ENCODE measurements at places on chromosomes 1 and 21.
A peak's percentile ranks its signal among the peaks of the same experiment; 100 is the strongest.

DNA sequence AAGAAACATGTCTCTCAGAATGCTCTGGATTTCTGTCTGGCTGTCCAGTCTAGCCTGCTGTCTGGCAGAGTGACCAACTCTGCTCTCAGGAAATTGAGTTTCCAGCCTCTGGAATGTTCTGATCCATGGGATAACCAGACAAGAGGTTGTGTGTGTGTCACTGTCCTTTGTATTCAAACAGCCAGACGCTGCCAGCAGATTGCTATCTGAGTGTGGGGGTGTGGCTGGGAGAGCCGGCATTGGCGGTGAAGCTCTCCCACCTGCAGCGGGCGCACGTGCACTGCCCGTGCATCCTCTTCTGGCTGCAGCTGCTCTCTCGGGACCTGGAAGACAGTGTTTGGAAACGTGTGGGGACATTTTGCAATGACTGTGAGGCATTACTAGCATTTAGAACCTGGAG lies 26.1 kb downstream of the PKP1 start:
- no peaks in the 10 kb centered on the region for H3K4me1 ChIP-seq
- no peak overlapping the region for H3K4me3 ChIP-seq
- peaks cover 30% of the 10 kb centered on the region for H3K27me3 ChIP-seq
- DNase-seq: no peak
- H3K27ac ChIP-seq: no peak overlapping the region

- DNase-seq: no peak
- H3K36me3 ChIP-seq: no peaks in the 10 kb centered on the region
- no peaks in the 10 kb centered on the region for H3K4me1 ChIP-seq
- no peak overlapping the region for H3K4me3 ChIP-seq
Measured at GRCh38 chr1:178808529-178808928, 62.3 kb downstream of the ANGPTL1 start.

DNA sequence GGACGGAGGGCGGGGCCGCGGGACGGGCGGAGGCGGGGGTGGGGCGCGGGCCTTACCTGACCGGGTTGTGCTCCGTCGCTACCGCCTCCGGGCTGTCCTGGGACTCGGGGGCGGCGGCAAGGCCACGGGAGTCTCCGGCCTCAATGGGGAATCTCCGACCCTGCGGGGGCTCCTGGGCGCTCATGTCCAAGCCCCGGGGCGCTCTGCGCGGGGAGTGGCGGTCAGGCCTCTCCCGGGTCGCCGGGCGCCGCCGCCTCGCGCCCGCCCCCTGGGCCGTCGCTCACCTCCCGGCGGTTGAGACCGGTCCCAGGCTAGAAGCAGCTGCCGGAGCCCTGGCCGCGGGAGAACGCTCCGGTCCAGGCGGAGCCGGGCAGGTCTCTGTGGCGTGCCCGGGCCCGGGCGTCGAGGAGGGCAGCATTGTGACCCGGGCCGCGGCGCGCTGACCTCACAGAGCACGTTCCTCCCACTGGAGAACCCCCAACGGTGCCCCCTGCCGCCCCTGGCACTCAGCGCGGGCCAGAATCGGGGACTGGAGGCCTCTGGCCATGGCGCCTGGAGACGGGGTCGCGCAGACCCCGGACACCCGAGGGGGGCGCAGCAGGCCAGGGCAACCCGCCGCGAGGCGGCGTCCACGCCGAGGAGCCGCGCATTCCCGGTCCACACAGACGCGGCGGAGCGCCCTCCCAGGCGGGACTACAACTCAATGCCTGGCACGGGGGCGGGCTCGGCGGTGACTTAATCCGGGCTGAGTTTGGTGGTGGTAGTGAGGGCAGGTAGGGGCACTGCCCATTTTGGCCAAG lies 411 bp downstream of the FAM229A start:
- H3K36me3 ChIP-seq: peaks cover 32% of the 10 kb centered on the region
- H3K27ac ChIP-seq: peak overlapping the region; percentile 55
- peak overlapping the region; percentile 50 for H3K4me3 ChIP-seq
- no peak for DNase-seq
- H3K4me1 ChIP-seq: peaks cover 18% of the 10 kb centered on the region

DNA sequence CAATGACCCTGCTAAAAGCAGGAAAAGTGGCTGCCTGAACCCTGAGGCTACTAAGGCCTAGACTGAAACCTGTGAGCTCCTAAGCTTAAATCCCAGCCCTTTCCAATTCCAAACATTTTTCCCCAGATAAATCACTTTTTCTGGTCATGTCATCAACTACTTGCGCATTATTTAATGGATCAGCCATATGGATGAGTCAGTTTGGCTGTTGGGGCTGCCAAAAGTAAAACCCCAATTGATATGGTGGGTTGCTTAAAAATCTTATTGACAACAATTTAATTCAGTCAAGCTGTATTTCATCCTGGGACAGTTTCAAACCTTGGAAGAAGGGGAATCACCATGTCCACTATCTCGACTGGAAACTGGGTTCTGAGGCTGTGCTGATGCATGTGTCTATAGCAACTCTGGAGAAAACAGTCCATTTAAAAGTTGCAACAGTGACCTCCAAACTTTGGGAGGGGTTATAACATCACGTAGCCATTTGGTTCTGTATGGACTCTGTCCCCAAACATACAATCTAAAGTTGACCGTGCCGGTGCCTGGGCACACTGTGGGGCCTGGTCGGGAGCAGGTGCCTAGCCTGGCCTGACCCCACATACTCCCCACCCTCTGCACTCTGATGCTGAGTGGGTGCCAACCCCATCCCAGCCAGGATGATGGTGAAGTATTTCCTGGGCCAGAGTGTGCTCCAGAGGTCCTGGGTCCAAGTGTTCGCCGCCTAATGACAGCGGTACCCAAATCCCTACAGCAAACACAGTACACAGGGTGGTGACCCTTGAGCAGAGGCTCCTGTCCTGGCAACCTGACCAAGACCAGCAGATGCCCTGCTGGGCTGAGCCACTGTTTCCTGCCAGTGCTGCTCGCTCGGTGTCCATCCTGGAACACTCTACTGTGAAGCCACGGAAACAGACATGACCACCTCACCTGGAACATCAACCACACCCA lies 46.5 kb upstream of the LRRC52 start:
- H3K27me3 ChIP-seq: peaks cover 31% of the 10 kb centered on the region
- no peak overlapping the region for H3K27ac ChIP-seq
- no peaks in the 10 kb centered on the region for H3K36me3 ChIP-seq
- DNase-seq: no peak
- no peak overlapping the region for H3K4me3 ChIP-seq

DNA sequence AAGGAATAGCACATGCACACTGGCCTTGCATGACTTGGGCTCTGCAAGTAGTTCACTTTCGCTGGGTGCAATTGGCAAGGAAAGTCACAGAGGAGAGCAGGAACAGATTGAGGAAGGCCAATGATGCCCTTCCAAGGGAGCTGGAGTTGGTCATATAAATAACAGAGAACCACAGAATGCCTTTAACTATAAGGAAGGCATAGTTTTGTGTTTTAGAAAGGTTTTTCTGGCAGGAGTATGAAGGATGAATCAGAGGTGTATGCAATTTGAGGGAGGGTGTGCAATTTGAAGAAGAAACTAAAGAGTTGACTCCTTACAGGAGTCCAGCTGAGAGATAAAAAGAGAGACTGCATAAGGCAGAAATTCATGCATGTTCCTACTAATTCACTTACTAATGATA lies 112.1 kb downstream of the PHTF1 start:
- H3K4me1 ChIP-seq: no peaks in the 10 kb centered on the region
- peaks cover 4% of the 10 kb centered on the region for H3K36me3 ChIP-seq
- H3K27me3 ChIP-seq: no peaks in the 10 kb centered on the region
- no peak for DNase-seq
- no peak overlapping the region for H3K27ac ChIP-seq

GRCh38 chr1:204476563-204476962 lies 18.0 kb downstream of the PIK3C2B start:
- no peaks in the 10 kb centered on the region for H3K27me3 ChIP-seq
- peaks cover 40% of the 10 kb centered on the region for H3K4me1 ChIP-seq
- H3K4me3 ChIP-seq: no peak overlapping the region
- peak overlapping the region; percentile 69 for H3K27ac ChIP-seq
- no peak for DNase-seq

GRCh38 chr1:29657816-29658215 lies 421.5 kb downstream of the PTPRU start:
- H3K4me1 ChIP-seq: no peaks in the 10 kb centered on the region
- peaks cover 71% of the 10 kb centered on the region for H3K27me3 ChIP-seq
- no peak overlapping the region for H3K27ac ChIP-seq
- no peaks in the 10 kb centered on the region for H3K36me3 ChIP-seq

DNA sequence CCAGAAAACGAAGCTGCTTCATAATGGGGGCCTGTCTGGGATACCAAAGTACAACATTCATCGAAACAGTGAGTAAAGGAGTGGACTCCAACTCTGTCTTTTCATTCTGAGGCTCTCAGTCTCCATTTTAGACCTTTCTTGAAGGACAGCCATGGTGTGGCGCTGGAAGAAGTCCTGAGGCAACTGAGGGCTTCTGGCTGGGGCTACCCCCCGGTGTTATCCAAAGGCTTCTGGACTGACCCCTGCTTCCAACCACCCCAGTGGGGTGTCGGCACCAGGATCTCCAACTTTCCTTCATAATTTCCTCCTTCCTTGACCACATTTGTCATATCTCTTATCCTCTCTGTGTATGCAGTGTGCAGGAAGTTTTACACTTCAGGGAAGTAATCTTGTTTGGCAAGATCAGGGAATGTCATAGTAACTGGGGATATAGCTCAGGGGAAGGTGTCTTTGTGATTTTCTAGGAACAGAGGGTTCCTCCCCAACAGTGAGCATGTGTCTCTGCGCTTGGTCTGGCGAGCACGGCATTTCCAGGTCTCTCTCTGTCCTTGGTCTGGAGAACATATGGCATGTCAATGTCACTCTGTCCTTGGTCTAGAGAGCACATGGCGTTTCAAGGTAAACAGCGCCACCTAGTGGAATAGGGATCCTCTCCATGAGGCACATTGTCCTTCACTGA lies 19.4 kb upstream of the BSDC1 start:
- peaks cover 3% of the 10 kb centered on the region for H3K4me1 ChIP-seq
- H3K27ac ChIP-seq: no peak overlapping the region
- no peak overlapping the region for H3K4me3 ChIP-seq
- peaks cover 37% of the 10 kb centered on the region for H3K27me3 ChIP-seq
- no peaks in the 10 kb centered on the region for H3K36me3 ChIP-seq
- DNase-seq: peak; percentile 80

DNA sequence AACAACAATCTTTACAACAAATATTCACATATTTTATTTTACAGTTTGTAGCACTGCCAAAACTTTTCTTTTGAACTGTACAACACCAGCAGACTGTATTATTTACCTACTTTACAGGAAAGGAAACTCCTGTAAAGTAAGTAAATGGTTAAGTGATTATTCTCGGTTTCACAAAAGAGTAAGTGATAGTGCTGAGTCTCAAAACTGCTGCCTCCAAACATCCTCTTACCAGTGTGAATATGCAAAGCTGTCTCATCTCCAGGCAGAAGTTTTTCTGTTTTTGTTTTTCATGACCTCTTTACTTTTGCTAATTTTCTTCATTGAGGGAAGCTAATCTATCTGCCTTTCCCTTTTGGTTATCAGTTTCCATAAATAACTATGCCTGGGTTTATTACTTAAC lies 286.7 kb downstream of the SRGAP2C start:
- no peaks in the 10 kb centered on the region for H3K27me3 ChIP-seq
- no peaks in the 10 kb centered on the region for H3K36me3 ChIP-seq
- H3K4me1 ChIP-seq: no peaks in the 10 kb centered on the region
- H3K27ac ChIP-seq: no peak overlapping the region

- peak overlapping the region; percentile 33 for H3K27ac ChIP-seq
- no peaks in the 10 kb centered on the region for H3K36me3 ChIP-seq
- peaks cover 8% of the 10 kb centered on the region for H3K27me3 ChIP-seq
- no peak overlapping the region for H3K4me3 ChIP-seq
Measured at GRCh38 chr1:110240476-110241210, 30.5 kb downstream of the KCNC4 start.

DNA sequence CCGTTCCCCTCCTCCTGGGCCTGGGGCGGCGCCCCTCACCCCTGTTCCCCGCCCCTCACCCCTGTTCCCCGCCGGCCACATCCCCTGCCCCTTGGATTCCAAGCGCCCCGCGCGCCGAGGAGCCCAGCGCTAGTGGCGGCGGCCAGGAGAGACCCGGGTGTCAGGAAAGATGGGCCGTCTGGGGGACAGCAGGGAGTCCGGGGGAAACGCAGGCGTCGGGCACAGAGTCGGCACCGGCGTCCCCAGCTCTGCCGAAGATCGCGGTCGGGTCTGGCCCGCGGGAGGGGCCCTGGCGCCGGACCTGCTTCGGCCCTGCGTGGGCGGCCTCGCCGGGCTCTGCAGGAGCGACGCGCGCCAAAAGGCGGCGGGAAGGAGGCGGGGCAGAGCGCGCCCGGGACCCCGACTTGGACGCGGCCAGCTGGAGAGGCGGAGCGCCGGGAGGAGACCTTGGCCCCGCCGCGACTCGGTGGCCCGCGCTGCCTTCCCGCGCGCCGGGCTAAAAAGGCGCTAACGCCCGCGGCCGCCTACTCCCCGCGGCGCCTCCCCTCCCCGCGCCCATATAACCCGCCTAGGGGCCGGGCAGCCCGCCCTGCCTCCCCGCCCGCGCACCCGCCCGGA lies at the start of gene TP73:
Gene TP73, plus strand, starts transcription at position 587 of the 618 bp plus-strand sequence. CDS start 29,850 bp downstream, outside the sequence.
- peaks cover 16% of the 10 kb centered on the region for H3K4me1 ChIP-seq
- peaks cover 37% of the 10 kb centered on the region for H3K27me3 ChIP-seq
- H3K36me3 ChIP-seq: peaks cover 9% of the 10 kb centered on the region
- peak within 1 kb of the TSS; percentile 66 for H3K4me3 ChIP-seq
- DNase-seq: no peak

DNA sequence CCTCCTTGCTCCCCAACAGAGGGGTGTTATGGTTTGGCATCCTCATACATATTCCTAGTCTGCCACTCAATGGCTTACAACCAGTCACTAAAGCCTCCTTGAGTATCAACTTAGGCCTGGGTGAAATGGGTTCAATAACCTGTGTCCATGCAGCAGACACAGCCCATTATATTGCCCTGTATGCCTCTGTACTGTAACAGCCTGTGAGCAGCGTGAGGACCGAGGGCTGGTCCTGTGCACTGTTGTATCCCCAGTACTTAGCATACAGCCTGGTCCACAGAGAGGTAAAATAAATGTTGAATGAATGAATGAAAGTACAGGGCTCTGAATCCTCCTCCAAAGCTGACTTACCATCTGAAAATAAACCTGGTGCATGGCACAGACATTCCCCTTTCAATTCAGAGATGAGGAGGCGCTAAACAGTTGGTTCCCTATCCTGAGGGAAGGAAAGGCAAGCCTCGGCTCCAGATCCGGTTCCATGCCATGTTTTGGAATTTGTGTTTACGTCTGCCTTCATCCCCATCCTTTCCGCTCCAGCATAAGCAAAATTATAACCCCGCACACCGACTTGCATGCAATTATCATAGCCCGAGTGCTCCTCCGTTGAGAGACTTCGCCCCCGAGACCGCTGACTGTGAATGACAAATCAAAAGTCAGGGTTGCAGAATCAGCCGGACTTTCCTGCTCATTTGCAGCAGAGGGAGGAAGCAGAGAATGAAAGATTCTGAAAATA lies 45.0 kb upstream of the DNAJC6 start:
- no peak for DNase-seq
- H3K4me1 ChIP-seq: peaks cover 8% of the 10 kb centered on the region
- H3K4me3 ChIP-seq: peak overlapping the region; percentile 79
- H3K36me3 ChIP-seq: peaks cover 3% of the 10 kb centered on the region
- H3K27me3 ChIP-seq: no peaks in the 10 kb centered on the region

DNA sequence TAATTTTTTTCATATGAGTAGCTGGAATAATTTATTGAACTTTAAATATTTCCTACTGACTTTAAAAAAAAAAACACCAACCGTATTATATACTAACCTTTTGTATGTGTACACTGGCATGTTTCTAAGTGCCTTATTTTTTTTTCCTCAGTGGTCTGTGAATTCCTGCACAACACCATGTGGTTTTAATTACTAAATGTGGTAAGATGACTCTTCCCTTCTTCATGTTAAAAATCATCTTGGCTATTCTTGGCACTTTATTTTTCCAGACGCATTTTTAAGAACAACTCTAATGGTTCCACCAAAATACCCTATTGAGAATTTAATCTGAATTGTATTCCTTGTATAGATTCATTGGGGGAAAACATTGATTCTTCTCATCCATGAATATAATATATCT lies 28.4 kb downstream of the PPP2R5A start:
- H3K4me3 ChIP-seq: no peak overlapping the region
- peaks cover 31% of the 10 kb centered on the region for H3K36me3 ChIP-seq
- H3K4me1 ChIP-seq: peaks cover 41% of the 10 kb centered on the region
- no peak for DNase-seq
- H3K27me3 ChIP-seq: no peaks in the 10 kb centered on the region
- H3K27ac ChIP-seq: no peak overlapping the region
